G401 (cell line): ENCODE measurements at places on chromosomes 6 and 20. TPM values are rescaled to one million over a fixed set of nuclear protein-coding genes. Genes with fewer than 3 reads are reported as not detected.

The TDRD6 gene
- not detected in 2 replicates for total RNA-seq

The COL19A1 gene
- total RNA-seq = not detected in 2 replicates

The TP53TG5 gene
- not detected in 2 replicates for total RNA-seq

GRCh38 chr6:38214159-38214558, 394.6 kb downstream of the ZFAND3 start:
- DNase-seq = peak; percentile 51

GRCh38 chr20:12687476-12687875, 321.3 kb upstream of the SPTLC3 start:
- DNase-seq = peak; percentile 53

DNA sequence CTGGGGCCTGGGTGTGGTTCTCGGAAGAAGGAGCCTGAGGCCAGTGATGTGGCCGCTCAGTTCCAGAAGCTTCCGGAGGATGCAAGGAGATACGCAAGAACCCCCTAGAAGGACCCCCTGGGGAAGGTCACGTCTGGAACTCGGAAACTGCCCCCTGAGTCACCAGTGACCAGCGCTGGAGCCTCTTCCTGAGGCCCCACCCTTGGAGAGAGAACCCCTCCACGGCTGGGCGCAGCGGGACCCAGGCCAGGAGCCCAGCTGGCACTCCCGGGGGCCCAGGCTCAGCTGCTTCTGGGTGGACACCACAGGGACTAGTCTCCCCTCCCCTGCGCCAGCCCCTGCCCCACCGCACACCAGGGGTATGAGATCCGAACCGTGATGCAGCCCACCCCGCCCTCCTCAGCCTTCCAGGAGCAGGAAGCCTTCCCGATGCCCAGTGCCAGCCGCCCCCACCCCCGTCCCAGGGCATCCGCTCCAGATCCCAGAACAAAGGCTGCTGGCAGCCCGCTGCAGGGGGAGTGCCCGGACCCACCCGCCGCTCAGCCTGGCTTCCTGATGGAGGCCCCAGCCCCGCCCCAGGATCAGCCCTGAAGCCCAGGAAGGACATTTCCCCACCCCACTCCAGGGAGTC, 7.5 kb downstream of the LAMA5 start:
- DNase-seq = peak; percentile 10

DNA sequence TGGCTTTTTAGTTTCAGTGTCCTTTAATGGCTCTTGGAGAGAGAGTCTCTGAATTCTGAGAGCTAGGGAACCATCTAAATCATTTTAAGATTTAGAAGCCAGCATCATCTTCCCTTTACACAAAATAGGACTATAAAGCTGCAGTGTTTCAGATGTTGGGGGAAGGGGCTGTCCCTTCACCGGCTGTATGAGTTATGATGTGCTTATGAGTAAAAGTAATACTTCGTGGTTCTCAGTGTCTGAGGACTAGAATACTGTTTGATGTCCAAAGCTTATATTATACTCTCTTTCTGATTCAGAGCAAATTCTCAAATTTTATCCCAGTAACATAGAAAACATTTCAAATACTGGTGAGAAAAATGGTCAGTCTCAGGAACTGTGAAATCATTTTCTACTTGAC, 63.5 kb upstream of the FAM8A1 start:
- no peak for DNase-seq

DNA sequence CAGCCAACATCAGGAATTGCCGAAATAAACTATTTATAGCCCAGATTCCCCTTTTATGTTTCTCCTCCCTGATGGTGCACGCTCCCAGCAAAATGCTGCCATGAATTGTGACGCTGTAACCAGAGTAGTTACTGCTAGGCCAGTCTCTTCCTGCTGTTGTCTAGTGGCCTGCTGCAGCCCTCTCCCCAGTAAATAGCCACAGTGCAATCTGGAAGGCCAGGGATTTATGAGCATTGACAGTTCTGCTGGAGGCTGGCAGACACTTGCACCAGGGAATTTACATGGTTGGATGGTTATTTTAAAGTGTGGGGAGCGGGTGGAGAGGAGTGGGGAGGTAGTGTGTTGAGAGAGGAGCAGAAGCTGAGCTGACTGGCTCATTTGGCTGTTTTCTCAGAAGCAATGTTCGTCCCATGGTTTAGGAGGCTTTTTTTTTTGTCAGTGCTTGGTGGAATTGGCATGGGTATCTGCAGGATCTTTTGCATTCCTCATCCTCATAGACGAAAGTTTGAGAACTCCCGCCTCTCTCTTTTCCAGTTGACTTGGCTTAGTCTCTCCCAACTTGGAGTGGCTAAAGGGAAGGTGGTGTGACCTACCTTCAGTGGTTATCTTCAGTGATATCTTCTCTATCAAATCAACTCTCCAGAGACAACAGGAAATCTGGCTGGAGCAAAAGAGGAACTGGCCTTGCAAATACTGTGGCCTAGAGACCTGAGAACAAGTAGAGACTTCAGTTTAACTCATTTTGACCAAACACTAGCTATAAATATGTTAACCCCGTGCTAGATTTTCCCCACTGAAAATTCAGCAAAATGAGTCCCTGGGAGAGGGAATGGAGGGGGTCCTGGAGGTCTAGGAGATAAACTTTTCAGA, 99.3 kb upstream of the VSTM2L start:
- no peak for DNase-seq

DNA sequence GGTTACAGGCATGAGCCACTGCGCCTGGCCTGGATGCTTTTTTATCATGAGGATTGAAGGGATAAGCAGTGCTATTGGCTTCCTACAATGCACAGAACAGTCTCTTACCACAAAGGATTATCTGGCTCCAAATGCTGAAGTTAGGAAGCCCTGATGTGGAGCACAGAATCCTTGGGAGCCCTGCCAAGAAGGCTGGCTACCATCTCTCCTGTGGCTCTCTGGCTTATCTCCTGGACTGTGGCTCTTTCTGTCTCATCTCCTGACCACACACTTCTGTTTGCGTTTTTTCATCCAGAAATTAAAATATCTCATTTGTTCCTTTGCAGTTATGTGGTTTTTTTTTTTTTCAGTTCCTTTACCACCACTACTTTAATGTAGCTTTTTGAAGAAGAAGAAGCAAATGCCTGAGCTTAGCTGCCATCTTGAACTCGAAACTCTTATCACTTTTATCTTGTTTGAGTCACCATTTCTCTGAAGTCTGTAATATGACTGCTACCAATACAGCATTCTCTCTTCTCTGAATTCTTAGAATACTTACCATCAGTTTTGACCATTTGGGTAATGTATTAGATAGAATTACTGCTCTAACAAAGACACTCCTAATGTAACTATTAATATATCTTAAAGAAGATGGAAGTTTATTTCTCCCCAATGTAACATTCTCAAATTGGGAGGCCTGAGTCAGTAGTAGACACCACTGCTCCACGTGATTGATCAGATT, 1044.7 kb downstream of the KIF16B start:
- DNase-seq = peak; percentile 87

GRCh38 chr6:4599924-4600323, 176.3 kb upstream of the CDYL start:
- DNase-seq = no peak

DNA sequence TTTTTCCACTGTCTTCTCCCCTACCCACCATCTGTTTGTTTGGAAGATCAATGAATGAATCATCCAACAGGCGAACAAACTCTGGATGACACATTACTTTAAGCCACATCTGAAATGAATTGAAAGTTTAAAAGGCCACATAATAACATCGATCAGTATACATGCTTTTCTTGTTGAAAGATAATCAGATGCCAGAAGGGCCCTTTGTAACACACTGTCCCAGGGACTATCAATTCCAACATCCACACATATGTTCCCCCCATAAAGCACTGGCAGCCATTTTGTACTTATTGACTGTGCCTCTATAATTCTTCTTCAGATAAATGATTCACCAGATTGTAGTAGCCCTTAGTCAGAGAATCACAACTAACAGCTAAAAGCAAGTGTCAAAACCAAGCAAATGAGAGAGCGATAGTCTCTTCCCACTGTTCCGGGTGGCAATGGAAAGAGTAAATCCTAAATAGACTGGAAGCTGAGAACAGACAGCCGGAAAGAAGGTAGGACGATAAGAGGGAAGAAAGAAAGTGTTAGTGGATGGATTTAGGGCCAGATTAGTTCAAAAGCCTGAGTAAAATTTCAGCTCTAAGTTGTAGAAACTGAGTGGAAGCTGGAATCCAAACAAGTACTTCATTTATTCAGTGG, 184.9 kb upstream of the TENT5A start:
- no peak for DNase-seq

- no peak for DNase-seq
Measured at GRCh38 chr6:166987930-166988329, 11.3 kb upstream of the CEP43 start.

DNA sequence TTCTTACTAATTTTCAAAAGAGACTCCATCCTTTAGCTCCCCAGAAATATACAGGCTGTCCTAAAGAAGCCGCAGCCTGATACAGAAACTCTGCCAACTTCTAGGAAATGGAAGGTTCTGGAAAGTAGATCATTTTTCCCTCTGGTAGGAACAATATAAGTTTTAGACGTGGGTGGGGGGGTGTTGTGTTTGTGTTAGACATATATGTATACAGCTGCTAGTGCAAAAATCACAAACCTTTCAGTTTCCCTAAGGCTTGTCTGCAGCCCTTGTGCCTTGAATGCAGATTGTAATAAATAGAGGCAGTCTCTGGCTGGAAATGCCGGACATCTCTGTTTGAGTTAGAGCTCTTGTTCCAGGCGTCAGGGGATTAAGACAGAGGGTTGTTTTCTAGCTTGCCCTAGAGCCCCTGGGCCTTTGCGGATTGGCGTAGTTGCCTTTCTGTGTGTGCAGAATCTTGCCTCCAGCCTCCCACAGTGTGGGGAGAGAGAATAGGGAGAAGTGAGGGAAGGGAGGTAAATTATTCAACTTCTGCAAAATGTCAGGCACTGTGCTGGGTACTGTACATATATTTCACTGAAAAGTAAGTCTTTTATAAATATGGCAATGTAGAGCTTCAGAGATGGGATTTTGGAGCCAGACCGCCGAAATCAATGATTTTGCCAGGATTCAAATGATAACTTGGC, 269.7 kb downstream of the PRL start:
- no peak for DNase-seq
